ENCODE measurements at places on chromosomes 3 and 15.

DNA sequence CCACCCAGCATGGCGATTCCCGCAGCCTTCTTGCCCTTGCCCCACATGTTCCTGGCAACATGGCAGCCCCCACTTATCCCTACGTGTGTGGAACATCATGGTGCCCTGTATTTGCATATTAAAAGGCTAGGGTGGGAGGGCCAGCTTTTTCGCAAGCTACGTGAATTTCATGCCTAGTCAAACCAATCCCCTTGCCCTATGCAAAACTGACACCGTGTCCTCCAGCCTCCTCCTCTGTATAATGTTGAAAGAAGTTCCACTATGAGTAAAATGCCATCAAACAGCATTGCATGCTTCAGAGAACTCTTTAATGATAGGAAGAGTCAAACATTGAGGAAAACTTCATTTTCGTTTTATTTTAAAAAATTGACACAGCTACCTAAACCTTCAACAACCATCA, 170.9 kb downstream of the IL1RAP start:
- DNase-seq: no peak

DNA sequence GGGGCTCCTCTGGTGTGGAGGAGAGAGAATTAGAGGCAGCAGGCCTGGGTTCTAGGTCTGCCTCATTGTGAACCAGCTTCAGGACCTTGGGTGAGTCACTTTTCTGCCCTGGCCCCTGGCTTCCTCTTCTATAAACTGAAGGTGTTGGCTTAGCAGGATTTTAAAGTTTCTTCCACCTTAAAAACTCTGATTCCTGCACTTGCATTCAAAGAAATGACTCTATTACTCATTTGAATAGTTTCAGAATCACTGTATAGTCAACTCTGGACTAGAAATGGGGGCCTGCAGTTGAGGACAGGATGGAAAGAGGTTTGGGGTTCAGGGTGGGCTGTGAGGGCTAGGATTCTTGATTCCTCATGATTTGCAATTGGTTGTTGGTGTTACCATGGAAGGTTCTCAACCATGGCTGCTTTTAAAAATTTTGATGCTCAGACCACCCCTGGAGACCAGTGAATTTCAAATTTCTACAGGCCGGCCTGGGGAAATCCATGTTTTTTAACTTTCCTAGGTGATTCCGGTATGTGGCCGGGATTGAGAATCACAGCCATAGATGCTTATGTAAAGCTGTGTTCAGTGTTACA, 19.9 kb downstream of the SMAD3 start:
- DNase-seq: no peak

DNA sequence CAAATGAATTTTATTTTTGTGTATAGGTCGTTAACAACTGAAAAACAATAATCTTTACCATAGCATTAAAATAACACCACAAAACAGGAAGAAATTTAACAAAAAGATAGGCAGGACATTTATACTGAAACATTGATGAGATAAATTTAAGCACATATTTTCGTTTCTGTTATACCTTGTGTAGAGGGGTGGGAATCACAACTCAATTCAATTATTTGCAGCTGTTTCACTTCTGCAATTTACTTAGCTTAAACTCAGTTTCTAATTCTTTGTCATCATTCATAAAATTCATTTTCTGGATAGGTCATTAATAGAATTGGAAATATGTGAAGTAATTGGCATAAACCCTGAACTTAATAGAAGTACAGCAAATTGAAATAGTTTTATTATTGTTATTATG, 42.3 kb downstream of the TP63 start:
- DNase-seq: no peak

GRCh38 chr3:10342781-10343180, 21.9 kb upstream of the SEC13 start:
- DNase-seq: no peak

DNA sequence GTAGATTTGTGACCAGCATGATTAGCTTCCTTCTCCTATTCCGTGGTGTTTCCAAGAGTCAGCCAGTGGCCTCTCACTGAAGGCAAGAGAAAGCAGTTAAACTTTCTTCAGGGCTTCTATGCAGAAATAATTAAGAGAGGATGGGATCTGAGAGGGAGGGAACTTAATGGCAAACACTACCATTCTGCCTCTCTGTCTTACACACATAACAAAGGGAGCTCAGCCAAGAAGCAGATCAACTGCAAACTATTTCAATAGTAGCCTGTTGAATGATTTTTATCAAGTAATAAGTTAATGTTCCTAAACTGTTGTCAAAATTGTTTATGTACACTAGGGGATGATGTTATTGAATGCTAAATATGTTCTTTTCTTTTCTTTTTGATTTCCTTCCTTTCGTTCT, 11.8 kb downstream of the OXSR1 start:
- DNase-seq: no peak

DNA sequence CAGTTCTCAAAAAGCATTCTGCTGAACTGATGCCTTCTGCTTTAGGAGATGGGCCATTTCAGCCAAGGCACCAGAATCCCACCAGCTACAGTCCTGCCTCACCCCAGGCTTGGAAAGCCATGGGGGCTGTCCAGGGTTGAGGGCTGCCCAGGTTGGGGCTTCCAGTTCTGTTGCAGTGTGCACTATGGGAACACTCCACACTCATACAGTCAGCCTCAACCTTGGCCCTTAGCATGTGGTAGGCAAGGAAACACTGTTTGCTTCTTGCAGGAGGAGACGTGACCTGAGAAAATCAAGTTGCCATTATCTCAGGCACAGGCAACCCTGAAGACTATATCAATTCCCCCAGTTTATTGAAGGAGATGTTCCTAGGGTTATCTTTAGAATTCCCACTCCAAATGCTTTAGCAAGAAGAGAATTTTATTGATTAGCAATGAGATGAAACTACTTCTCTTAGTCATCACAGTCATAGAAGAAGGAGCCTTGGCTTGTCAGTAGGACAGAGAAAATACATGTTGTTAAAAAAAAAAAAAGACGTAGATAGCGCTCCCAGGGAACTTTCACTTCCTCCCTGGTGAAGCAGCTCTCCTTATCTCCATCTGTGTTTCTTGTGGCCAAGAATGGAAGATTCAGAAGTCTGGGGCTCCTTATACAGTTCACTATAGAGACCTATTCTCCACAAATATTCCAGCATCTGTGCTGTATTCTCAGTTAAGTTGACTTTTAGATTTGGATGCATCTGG, 38.3 kb upstream of the IL12A start:
- no peak for DNase-seq

DNA sequence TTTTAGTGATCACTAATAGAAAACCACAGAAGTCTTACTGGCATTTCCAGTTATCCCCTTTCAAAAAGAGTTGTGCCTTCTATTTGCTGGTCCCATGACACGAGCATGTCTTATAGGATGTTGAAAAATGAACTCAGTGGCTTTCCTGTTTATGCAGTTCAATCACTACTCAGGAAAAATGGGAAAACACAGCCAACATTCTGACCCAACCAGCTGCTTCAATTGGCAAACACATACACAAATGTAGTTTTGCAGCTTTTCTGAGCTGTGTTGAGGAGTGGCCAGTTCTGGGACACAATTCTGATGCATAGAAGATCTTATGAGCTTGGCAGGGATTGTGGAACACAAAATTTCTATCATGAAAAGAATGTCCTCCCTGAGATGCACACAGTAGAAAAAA, 40.3 kb downstream of the FSTL1 start:
- DNase-seq: no peak

GRCh38 chr15:74500401-74500800, 39.4 kb upstream of the UBL7 start:
- DNase-seq: no peak

GRCh38 chr3:112353365-112353764, 20.4 kb downstream of the CD200 start:
- DNase-seq: no peak

GRCh38 chr3:105598042-105598796, 231.5 kb downstream of the ALCAM start:
- DNase-seq: no peak

DNA sequence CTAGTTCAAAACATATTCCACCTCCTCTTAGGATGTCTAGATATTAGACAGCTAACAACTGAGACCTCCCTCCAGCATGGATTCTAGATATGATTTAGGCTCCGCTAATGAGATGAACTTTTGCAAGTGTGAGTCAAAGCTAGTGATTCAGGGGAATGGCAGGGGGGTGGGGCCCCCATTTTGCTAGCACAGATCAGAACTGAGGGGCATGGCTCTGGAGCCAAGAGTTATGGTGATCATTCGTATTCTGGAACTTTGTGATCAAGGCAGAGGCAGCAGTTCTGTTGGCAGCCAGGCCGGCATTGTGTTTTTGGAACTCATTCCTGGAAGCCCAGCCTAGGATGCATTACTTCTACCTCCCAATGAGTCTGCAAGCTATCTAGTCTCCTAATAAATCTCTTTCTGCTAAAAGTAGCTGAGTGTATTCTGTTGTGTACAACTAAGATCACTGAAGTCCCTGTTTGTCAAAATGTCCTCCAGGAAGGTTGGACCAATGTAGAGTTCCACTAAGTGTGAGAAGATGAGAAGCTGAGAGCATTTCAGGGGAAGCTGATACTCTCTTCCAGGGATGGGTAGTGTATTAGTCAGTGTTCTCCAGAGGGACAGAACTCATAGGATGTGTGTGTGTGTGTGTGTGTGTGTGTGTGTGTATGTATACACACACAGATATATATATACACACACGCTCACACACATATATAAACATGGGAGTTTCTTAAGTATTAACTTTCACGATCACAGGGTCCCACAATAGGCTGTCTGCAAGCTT, 312.7 kb downstream of the TLE3 start:
- DNase-seq: no peak

DNA sequence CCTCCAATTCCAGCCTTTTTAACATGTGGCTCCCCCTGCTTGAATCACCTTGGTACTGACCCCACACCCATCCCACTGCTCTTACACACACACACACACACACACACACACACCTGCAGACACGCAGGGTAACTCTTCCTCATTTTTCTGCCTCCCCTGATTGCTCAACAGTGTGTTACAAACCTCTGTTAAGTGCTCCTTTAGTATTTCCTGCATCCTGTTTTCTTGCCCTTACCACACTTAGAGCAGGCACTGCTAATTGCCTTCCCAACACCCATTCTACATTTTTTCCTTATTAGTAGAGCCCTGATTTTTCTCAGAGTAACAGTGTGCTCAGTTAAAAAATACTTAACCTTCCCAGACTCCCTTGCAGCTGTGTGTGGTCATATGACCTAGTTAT, 184.0 kb downstream of the EBLN2 start:
- DNase-seq: no peak

DNA sequence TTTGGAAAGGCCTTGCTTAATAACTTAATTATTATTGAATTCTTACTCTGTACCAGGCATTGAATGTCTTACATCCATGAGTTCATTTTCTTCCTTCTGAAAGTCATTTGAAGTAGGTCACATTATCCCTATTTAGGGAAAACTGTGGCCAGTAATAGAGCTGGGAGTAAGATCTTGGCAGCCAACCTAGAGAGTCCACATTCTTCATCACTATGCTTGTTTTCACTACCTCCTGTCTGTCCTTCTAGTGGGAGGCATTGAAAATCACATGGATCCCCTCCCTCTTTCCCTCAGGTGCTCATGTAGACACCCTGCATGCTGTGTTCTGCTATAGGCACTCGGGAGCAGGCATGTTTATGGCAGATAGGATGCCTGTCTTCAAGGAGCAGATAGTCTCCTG, 154.9 kb downstream of the EBLN2 start:
- DNase-seq: no peak

Measured in stimulated activated CD8-positive, alpha-beta memory T cell treated with anti-CD3 and anti-CD28 coated beads, Interleukin-15, amount 100 ng/mL, for 1 hour (primary cell).